Thoracic aorta (tissue), 2 donors: ENCODE measurements at places on chromosomes 16 and 17.

DNA sequence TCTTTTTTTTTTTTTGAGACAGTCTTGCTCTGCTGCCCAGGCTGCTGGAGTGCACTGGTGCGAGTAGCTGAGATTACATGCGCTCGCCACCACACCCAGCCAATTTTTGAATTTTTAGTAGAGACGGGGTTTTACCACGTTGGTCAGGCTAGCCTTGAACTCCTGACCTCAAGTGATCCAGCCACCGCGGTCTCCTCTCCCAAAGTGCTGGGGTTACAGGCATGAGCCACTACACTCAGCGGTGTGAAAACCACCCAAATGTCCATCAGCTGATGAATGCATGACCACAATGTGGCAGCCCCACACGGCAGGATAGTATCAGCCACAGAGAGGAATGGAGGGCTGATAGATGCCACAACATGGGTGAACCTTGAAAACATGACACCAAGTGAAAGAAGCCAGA, 2.1 kb downstream of the P2RX5 start:
- no peak overlapping the region for H3K27ac ChIP-seq
- H3K4me3 ChIP-seq, result no peak overlapping the region
- peaks cover 16% of the 10 kb centered on the region for H3K4me1 ChIP-seq
- peaks cover 12% of the 10 kb centered on the region for H3K27me3 ChIP-seq
- H3K36me3 ChIP-seq, result no peaks in the 10 kb centered on the region
- DNase-seq, result no peak

- DNase-seq, result no peak
- peaks cover 3% of the 10 kb centered on the region for H3K4me1 ChIP-seq
- H3K36me3 ChIP-seq, result no peaks in the 10 kb centered on the region
- H3K27me3 ChIP-seq, result no peaks in the 10 kb centered on the region
- H3K4me3 ChIP-seq, result no peak overlapping the region
Measured at GRCh38 chr17:78337244-78338109, 22.4 kb downstream of the SOCS3 start.

DNA sequence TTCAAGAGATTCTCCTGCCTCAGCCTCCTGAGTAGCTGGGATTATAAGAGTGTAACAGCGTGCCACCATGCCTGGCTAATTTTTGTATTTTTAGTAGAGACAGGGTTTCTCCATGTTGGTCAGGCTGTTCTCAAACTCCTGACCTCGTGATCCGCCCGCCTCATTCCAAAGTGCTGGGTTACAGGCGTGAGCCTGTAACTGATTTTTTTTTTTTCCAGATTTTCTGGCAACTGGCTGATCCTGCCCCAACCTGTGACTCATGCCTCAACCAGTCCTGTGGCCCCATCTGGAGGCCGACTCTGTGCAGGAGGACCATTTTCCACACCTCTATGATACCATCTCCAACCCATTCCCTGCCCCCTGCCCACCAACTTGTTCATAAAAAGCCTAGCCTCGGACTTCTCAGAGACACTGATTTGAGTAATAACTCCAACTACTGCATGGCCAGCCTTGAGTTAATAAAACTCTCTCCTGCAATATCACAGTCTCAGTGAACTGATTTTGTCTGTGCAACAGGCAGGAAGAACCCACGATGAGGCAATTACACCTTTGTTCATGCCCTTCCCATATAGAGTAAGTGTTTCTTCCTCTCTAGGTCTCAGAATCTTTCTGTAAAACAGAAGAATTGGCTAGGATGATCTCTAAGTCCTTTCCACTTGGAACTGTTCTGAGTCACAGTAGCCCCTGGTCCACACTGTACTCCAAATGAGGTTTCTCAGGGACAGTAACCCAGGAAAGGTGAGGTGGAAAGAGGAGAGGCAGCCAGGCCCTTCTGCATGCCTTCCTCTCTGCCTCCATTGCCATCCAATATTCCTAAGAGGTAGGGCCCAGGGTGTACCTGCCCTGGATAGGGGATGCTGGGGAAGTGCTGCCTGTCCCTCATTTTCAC, 8.8 kb upstream of the CNOT1 start:
- no peak for DNase-seq
- H3K36me3 ChIP-seq, result no peaks in the 10 kb centered on the region
- H3K27ac ChIP-seq, result no peak overlapping the region
- no peaks in the 10 kb centered on the region for H3K27me3 ChIP-seq
- no peak overlapping the region for H3K4me3 ChIP-seq

DNA sequence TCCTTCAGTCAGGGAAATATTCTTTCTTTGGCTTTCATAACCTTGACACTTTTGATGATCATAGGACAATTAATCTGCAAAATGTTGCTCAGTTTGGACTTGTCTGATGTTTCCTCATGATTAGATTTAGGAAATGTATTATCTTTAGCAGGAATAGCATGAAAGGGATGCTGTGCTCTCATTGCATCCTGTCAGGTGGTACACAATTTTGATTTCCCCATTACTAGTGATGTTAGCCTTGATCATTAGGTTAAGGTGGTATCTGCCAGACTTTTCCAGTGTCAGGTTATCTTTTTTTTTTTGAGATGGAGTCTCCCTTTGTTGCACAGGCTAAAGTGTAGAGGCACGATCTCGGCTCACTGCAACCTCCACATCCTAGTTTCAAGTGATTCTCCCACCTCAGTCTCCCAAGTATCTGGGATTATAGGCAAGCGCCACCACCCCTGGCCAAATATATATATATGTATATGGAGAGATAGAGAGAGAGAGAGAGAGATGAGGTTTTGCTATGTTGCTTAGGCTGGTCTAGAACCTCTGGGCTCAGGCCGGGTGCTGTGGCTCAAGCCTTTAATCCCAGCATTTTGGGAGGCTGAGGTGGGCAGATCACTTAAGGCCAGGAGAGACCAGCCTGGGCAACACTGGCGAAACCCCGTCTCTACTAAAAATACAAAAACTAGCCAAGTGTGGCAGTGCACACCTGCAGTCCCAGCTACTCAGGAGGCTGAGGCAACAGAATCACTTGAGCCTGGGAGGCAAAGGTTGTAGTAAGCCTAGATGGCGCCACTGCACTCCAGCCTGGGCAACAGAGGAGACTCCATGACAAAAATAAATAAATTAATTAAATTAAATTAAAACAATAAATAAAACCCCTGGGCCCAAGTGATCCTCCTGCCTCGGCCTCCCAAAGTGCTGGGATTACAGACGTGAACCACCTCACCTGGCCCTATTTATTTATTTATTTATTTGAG, 15.8 kb upstream of the CAVIN1 start:
- no peaks in the 10 kb centered on the region for H3K36me3 ChIP-seq
- H3K4me1 ChIP-seq, result no peaks in the 10 kb centered on the region
- H3K27me3 ChIP-seq, result no peaks in the 10 kb centered on the region
- DNase-seq, result no peak

DNA sequence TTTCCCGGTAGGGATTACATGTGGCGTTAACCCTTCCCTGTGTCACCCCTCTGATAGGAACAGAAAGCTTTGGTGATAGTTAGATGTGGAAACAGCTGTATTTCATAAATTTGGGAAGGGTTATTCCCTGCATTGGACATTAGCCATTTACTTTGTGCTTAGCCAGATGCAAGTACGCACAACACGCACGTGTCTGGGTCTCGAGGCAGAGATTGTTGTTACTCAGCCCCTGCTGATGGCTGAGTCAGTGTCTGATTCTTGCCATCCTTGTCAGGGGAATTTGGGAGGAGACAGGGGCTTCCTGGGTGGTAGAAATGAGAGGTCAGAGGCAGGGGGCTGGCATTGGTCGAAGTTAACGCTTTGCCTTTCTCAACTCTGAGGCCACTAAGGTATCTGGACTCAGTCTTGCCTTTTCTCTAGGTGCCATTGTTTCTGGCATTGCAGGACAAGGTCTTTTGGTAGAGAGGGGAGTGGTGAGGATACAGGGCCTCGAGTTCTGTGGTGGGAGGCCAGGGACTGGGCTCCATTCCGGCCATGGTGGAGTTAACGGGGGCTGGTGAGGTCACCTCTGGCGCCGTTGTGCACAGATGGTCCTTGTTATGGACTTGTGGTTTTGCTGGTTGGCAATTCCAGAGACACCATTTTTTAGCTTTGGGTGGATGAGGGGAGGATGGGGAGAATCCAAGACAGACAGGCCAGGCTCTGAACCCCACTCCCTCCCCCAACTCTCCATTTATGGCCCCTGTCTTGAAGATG, 8.2 kb downstream of the MMP2 start:
- no peaks in the 10 kb centered on the region for H3K4me1 ChIP-seq
- H3K4me3 ChIP-seq, result no peak overlapping the region
- peaks cover 34% of the 10 kb centered on the region for H3K36me3 ChIP-seq
- no peak for DNase-seq
- no peaks in the 10 kb centered on the region for H3K27me3 ChIP-seq
- peak overlapping the region; percentile 14 for H3K27ac ChIP-seq

GRCh38 chr16:55568207-55568606, 1.7 kb downstream of the CAPNS2 start:
- no peak for DNase-seq
- H3K4me3 ChIP-seq, result no peak overlapping the region
- H3K4me1 ChIP-seq, result peaks cover 6% of the 10 kb centered on the region
- H3K36me3 ChIP-seq, result no peaks in the 10 kb centered on the region

GRCh38 chr16:52963212-52963854, 89.4 kb downstream of the CHD9NB start:
- DNase-seq, result no peak
- no peak overlapping the region for H3K27ac ChIP-seq
- H3K4me3 ChIP-seq, result no peak overlapping the region
- no peaks in the 10 kb centered on the region for H3K27me3 ChIP-seq
- H3K36me3 ChIP-seq, result no peaks in the 10 kb centered on the region
